Activated CD4-positive, alpha-beta T cell treated with anti-CD3 and anti-CD28 coated beads, Interleukin-2, amount 10 ng/mL, durations not matched to agents 7 days and 5 days (primary cell): ENCODE measurements at places on chromosomes 5 and 9.

DNA sequence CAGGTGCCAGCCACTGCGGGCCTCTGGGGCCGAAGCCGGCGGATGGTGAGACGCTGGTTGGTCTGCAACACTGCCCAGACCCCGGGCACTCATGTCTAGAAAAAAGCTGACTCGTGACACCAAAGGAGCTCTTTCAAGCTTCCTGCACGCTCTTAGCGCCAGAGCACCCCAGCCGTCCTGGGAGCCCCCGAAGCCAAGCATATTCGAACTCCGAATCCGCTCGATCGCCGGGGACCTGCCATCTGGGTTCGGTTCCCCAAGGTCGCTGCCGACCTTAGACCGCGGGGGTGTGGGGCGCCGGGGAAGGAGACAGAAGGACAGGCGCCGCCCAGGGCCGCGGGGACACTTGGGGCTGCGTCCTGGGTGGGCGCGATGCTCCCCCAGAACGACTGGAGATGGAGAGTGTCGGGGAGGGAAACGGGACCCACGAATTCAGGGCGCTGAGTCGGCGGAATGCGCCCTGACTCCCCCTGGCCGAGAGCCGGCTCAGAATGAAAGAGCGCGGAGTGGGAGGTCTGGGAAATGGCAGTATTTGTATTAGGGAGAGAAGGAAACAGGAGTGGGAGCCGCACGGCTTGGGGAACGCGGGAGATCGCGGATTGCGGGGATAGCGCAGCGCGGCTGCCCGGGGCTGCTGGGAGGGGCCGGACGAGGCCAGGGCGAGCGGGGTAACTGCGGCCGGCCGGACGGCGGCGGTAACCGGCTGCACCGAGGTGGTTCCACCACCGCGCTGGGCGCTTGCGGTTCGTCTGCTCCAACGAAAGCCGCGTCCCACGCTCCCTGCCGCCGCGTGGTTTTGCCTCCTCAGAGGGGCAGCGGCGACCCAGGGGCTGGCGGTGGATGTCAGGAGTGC lies 20.1 kb upstream of the MARCHF6 start:
- peaks cover 6% of the 10 kb centered on the region for H3K4me1 ChIP-seq
- H3K27ac ChIP-seq: no peak overlapping the region
- no peak for DNase-seq
- H3K4me3 ChIP-seq: peak overlapping the region; percentile 68
- H3K36me3 ChIP-seq: no peaks in the 10 kb centered on the region
- H3K27me3 ChIP-seq: peaks cover 44% of the 10 kb centered on the region

GRCh38 chr5:58136406-58136805 lies 323.5 kb downstream of the PLK2 start:
- no peak overlapping the region for H3K4me3 ChIP-seq
- H3K27me3 ChIP-seq: peaks cover 2% of the 10 kb centered on the region
- no peaks in the 10 kb centered on the region for H3K4me1 ChIP-seq
- H3K27ac ChIP-seq: no peak overlapping the region
- no peaks in the 10 kb centered on the region for H3K36me3 ChIP-seq
- no peak for DNase-seq

DNA sequence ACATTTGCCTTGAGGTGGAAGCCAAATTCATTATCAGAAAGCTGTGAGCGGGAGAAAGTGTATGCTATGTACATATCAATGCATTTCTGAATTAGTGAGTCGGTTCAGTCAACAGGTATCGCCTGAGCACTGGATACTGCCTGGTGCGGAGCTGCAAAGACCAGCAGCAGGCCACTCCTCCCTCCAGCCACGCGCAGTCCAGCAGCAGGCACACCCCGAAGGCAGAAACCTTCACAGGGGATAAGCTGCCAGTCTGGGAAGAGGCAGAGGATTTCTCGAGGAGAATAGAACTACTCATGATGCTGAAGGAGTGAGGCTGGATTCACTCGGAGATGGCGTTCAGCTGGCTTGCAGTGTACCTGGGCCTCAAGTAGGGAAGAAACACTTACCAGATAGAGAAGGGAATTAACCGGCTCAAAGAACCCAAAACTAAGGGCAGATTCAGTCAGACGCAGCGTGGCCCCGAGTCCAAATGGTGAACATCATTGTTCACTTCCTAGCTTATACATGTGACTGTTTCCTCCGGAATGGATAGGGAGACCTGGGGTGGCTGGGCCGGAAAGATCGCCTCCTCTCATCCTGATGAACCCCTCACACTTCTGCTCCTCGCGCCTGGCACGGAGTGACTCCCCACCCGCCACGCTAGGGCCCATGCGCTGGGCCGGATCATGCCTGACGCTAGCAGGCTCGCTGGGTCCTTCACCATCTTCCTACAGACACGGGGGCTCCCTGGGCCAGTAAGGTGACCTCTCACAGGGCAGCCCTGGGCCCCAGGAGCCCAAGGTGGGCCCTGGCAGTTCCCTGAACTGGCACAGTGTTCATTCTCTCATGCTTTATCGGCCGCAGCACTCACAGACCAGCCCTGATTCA lies 78.1 kb upstream of the SPATA31C2 start:
- peaks cover 23% of the 10 kb centered on the region for H3K27me3 ChIP-seq
- DNase-seq: no peak
- no peaks in the 10 kb centered on the region for H3K36me3 ChIP-seq
- H3K4me3 ChIP-seq: no peak overlapping the region

DNA sequence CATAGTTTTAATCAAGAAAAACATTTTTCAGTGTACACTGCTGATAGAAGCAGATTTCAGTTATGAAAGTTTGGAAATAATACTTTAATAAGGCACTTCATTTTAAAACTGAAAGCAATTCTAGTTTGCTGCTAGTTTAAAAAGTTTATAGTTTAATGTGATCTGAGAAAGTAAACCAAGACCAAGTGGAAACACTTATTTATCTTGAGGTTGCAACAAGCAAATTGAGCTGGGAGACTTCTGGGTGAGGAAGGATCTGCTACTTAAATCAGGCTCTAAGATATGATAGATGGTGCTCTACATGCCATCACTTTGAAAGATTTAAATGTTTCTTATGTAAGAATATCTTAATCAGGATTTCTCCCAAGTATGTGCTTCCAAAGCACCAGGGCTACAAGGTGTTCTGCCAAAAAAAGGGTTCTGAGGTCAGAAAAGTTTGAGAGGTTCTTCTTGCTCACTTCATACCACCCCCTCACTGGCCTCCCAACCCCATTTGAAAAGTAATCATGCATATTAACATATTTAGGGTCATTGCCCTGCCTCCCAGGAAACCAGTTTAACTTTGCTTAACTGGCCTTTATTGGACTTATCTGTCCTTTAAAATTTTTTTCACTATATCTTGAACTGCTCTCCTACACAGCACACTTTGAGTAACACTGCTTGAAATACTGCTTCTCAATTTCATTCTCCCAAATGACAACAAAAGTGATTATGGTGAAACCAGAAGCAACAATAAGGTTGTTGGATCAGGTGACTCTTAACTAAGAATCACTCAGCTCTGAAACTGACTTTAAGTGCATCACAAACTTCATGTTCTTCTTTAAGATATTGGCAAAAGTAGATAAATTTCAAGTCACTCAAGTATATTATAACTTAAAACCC lies 15.5 kb downstream of the SLC44A1 start:
- no peak overlapping the region for H3K4me3 ChIP-seq
- DNase-seq: no peak
- H3K4me1 ChIP-seq: peaks cover 56% of the 10 kb centered on the region
- H3K36me3 ChIP-seq: peaks cover 13% of the 10 kb centered on the region
- no peak overlapping the region for H3K27ac ChIP-seq
- no peaks in the 10 kb centered on the region for H3K27me3 ChIP-seq

GRCh38 chr9:69452110-69452782 lies 127.2 kb downstream of the ENTREP1 start:
- DNase-seq: no peak
- H3K27ac ChIP-seq: no peak overlapping the region
- no peaks in the 10 kb centered on the region for H3K36me3 ChIP-seq
- H3K27me3 ChIP-seq: no peaks in the 10 kb centered on the region
- H3K4me3 ChIP-seq: no peak overlapping the region
- H3K4me1 ChIP-seq: peaks cover 3% of the 10 kb centered on the region

GRCh38 chr9:136023410-136024225 lies 62.4 kb upstream of the UBAC1 start:
- no peaks in the 10 kb centered on the region for H3K36me3 ChIP-seq
- H3K27ac ChIP-seq: no peak overlapping the region
- no peaks in the 10 kb centered on the region for H3K4me1 ChIP-seq
- no peak for DNase-seq

DNA sequence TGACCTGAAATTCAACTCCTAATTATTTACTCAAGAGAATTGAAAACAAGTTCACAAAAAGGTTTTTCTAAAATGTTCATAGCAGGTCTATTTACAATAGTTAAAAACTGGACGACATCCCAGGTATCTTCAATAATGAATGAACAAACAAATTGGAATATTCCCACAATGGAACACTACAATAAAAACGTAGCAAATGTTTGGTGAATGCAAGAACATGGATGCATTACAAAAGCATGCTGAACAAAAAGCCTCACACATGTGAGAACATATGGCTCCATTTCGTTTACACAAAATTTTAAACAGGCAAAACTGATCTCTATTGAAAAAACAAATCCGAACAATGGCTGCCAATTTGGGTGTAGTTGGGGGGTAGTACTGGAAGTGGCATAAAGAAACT lies 669.9 kb downstream of the MTRR start:
- no peak overlapping the region for H3K4me3 ChIP-seq
- no peaks in the 10 kb centered on the region for H3K27me3 ChIP-seq
- H3K4me1 ChIP-seq: no peaks in the 10 kb centered on the region
- no peak overlapping the region for H3K27ac ChIP-seq

DNA sequence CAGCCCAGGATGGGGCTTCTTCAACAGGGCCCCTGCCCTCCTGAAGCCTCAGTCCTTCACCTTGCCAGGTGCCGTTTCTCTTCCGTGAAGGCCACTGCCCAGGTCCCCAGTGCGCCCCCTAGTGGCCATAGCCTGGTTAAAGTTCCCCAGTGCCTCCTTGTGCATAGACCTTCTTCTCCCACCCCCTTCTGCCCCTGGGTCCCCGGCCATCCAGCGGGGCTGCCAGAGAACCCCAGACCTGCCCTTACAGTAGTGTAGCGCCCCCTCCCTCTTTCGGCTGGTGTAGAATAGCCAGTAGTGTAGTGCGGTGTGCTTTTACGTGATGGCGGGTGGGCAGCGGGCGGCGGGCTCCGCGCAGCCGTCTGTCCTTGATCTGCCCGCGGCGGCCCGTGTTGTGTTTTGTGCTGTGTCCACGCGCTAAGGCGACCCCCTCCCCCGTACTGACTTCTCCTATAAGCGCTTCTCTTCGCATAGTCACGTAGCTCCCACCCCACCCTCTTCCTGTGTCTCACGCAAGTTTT lies 23.6 kb downstream of the PCDHGC5 start:
- H3K36me3 ChIP-seq: peaks cover 30% of the 10 kb centered on the region
- peak overlapping the region; percentile 61 for H3K4me3 ChIP-seq
- peaks cover 27% of the 10 kb centered on the region for H3K4me1 ChIP-seq

DNA sequence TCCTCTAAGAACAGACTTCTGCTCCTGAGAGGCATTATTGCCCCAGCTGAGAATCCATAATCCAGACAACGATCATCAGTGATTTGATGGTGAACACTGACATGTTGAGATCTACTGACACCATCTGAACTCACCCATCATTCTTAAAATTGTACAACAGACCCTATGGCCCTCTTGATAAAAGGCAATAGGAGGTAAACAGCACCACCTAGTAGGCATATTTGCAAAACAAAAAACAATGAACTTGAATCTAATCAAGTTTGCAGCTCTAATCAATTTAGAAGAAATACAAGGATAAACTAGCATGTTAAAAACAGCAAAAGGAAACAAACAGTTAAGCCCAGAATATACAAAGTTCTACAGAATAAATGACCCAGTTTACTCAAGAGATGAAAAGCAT lies 89.6 kb downstream of the SFXN1 start:
- peaks cover 2% of the 10 kb centered on the region for H3K4me1 ChIP-seq
- H3K27ac ChIP-seq: no peak overlapping the region
- H3K27me3 ChIP-seq: peaks cover 18% of the 10 kb centered on the region
- no peak overlapping the region for H3K4me3 ChIP-seq
- no peaks in the 10 kb centered on the region for H3K36me3 ChIP-seq

- H3K4me1 ChIP-seq: no peaks in the 10 kb centered on the region
- H3K27me3 ChIP-seq: peaks cover 3% of the 10 kb centered on the region
- H3K36me3 ChIP-seq: no peaks in the 10 kb centered on the region
- DNase-seq: no peak
- no peak overlapping the region for H3K4me3 ChIP-seq
Observed at GRCh38 chr9:134554373-134555093, 87.1 kb upstream of the COL5A1 start.

GRCh38 chr9:33082538-33083326 lies 6.3 kb upstream of the SMU1 start:
- H3K27ac ChIP-seq: peak overlapping the region; percentile 85
- peaks cover 4% of the 10 kb centered on the region for H3K27me3 ChIP-seq
- H3K4me3 ChIP-seq: peak overlapping the region; percentile 20
- peak; percentile 23 for DNase-seq
- peaks cover 39% of the 10 kb centered on the region for H3K4me1 ChIP-seq

- DNase-seq: no peak
- no peak overlapping the region for H3K27ac ChIP-seq
- no peak overlapping the region for H3K4me3 ChIP-seq
- H3K27me3 ChIP-seq: no peaks in the 10 kb centered on the region
- H3K36me3 ChIP-seq: peaks cover 15% of the 10 kb centered on the region
Observed at GRCh38 chr9:3271581-3271980, 254.2 kb downstream of the RFX3 start.

DNA sequence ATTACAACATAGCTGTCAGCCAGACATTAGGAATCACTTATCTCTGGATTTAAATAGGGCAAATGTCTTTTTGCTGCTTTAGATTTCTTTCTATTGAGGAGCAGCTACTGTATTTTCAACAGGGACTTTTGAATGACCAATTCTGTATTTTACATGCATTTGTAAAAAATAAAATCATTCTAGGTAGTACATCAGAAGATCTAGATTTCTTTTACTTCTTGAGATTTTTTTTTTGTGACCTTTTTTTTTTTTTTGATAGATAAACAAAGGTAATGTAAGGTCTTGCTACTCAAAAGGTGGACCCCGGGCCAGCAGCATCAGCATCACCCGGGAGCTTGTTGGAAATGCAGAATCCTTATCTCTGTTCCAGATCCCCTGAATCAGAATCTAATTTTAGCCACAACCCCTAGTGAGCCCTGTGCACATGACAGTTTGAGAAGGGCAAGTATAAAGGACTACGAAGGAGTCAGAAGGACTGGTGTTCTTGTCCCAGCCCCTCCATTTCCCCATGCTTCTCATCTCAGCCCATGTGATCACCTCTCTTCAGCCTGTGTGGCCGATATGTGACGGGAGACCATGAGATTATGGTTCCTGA lies 37.7 kb upstream of the CKMT2 start:
- peaks cover 11% of the 10 kb centered on the region for H3K4me1 ChIP-seq
- no peaks in the 10 kb centered on the region for H3K36me3 ChIP-seq
- no peak for DNase-seq

GRCh38 chr9:136934277-136934676 lies 10.3 kb downstream of the FBXW5 start:
- DNase-seq: no peak
- H3K36me3 ChIP-seq: peaks cover 29% of the 10 kb centered on the region
- H3K4me1 ChIP-seq: peaks cover 12% of the 10 kb centered on the region
- no peak overlapping the region for H3K27ac ChIP-seq
- no peaks in the 10 kb centered on the region for H3K27me3 ChIP-seq
- no peak overlapping the region for H3K4me3 ChIP-seq
